ENCODE measurements at places on chromosomes 1 and 21.

DNA sequence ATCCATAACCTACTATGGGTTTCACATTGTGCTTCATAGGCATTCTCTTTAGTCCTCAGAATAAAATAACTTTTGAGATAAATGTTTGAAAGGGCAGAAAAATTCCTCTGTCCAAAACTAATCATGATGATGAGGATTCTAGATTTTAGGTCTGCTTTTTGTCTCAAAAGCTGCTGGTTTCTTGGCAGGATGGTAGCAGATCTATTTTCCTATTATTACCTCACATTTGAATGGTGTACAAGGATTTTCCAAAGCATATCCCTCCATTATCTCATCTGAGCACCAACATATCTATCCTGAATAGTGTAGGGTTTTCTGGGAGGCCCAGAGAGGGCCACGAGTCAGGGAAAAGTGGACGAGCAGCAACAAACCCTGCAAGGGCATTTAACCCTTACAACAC, 201.9 kb downstream of the PLPP3 start:
- no peak for DNase-seq

- DNase-seq = no peak
Measured at GRCh38 chr21:43347461-43348169, 79.3 kb downstream of the SIK1 start.

DNA sequence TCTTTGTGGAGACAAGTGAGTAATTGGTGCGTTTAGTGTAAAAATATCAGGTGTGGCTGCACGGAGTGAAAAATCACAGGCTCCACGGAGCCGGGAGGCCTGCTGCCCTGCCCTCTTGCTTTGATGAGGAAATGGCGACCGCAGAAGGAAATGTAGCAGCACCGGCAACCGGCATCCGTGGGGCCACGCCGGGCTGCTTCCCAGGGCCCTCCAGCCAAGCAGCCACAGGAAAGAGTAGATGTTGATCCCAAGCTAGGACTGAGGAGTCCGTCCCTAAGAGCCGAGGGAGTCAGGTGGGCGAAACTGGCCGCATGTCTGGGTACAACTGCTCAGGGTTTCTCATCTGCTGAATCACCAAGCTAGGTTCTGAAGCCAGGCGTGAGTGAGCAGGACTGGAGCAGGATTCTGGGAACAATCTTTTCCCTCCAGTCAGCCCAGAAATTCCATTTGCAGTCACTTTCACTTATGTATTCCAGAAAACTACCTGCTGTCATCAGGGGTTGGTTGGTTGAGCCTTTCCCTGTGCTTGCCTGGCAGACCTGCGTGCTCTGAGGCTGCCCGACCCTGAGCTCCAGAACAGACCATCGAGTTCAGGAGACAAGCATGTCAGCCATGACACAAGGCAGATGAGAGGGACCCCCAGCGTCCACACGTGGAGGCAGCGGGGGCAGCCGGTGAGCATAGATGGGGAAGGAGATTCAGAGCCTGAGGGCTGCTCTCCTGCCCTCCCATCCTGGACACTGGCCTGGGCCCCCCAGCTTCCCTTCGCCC, 5.8 kb upstream of the ITGB2 start:
- DNase-seq = peak; percentile 76

GRCh38 chr1:5913078-5913845, 79.0 kb downstream of the NPHP4 start:
- DNase-seq = peak; percentile 5

DNA sequence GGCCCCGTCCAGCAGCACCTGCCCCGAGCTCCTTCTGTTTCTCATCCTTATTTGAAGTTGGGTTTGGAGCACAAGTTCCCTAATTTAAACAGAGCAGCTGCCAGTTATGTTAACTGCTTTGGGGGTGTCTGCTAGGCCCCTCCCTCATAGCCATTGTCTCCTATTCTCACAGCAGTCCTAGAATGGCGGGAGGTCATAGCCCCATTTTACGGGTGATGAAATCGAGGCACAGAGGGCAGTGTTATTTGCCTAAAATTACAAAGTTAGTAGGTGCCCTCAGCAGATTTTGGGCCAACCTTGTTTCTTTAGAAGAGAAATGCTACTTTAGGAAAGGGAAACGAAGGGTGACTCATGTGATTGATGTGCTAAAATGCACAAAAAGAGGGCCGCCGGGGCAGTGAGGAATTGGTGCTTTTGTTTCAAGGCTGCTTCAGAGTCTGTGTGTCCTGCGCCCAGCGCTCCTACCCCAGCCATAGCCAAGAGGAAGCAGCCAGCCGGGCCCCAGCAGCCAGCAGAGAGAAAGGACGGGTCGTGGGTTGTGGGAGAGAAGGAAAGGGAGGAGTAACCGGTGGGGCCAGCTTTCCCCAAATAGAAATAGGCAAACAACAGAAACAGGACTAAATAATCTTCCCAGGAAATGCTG, 13.0 kb downstream of the VANGL1 start:
- no peak for DNase-seq

DNA sequence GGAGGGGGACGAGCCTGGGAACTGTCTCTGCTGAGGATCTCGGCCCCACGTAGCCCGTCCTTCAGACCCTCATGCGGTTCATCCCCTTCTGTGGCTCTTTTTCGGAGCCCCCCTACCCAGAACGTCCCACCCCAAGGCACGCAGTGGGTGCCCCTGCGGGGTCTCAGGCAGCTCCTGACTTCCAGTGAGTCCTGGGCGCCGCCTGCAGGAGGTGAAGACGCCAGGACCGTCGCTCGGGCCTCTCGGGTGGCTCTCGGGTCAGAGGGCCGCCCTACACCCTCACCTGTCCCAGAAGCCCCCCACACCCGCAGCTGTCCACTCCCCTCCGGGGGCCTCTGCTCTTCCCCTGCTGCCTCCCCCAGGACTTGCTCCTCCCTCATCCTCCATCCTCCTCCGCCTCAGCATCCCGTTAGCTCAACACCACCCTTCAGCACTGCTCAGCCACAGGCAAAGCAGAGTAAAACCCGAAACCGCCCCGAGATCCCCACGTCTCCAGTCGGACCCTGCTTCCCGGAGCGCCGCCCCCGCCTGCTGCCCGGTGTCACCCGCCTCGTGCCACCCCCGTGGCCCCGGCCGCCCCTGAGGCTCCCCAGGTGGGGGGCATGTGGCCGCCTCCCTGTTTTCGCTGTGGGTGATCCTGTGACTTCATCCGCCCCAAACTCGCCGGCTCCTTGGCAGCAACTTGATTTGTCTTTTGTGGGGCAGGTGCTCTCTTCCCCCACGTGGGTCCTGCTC, 13.3 kb upstream of the POFUT2 start:
- no peak for DNase-seq

All from epithelial cell of esophagus (primary cell).